NCI-H1092 (cell line): ENCODE measurements at places on chromosomes 4 and X.

GRCh38 chr4:120316416-120316815 lies 249.8 kb upstream of the MAD2L1 start:
- no peak for DNase-seq

DNA sequence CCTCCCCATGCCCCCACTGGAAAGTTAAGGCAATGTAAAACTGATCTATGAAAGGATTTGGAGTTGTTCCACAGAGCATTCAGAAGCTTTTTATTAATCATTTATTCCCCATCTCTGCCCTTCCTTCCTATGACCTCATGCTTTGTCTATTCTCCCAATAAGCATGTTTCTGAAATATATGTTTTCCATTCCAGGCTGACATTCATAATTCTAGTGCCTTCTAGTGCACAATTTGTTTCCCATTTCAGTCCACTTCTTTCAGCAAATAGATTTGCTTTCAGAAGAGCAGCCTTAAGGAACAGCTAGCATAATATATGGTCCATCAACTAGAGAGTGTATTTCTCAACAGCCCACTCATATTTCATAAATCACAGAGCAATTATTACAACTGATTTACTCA lies 77.1 kb upstream of the ATXN3L start:
- DNase-seq = no peak

GRCh38 chr4:99205153-99205979 lies 13.7 kb downstream of the ADH6 start:
- no peak for DNase-seq

GRCh38 chr4:10111067-10111801 lies 5.4 kb downstream of the WDR1 start:
- DNase-seq = no peak

DNA sequence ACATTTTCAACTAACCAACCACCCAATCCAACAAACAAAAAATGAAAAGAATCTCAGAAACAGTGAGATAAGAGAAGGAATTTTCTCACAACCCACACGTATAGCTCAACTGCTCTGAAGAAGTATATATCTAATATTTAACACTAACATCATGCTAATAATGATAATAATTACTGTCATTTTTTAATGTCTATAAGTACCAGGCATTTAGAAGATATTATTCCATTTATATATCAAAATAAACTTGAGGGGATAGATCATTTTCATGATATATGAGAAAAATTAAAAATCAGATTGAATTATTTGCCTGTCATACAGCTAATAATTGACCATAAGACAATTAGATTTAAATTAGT lies 4.2 kb upstream of the AFP start:
- no peak for DNase-seq

DNA sequence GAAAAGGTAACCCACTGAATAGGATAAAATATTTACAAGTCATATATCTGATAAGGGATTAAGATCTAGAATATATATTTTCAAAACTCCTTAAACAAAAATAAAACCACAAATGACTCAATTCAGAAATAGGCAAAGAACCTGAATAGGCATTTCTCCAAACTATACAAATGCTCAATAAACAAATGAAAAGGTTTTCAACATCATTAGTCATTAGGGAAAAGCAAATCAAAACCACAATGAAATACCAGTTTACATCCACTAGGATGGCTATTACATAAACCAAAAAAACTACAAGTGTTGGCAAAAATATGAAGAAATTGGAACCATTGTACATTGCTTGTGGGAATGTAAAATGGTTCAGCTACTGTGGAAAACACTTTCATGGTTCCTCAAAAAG lies 167.0 kb upstream of the GALNT7 start:
- no peak for DNase-seq

DNA sequence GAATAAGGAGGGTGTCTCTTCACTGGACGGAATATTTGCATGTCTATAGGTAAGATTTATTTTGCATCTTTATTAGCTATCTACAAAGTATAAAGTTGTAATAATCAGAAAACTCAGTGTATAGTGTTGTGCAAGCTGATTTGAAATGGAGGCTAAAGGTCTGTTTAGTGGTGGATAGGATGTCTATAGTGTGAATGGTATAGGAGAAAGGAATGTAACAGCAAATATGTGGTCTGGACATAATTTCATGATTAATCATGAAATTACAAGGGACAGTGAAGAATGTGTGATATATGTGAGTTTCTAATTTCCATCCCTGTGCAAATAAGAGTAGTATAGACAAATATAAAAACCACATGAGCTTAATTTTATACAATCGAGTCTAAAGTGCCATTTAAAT lies 79.3 kb upstream of the CAMK2D start:
- DNase-seq = no peak

GRCh38 chr4:161273607-161274006 lies 890.2 kb downstream of the FSTL5 start:
- DNase-seq = no peak

GRCh38 chr4:163448540-163449203 lies 24.9 kb downstream of the TKTL2 start:
- DNase-seq = no peak

GRCh38 chr4:134421734-134422133 lies 220.1 kb upstream of the PABPC4L start:
- no peak for DNase-seq

GRCh38 chrX:104522386-104522785 lies 43.6 kb upstream of the IL1RAPL2 start:
- no peak for DNase-seq

- no peak for DNase-seq
Observed at GRCh38 chrX:45557387-45557786, 356.7 kb upstream of the DIPK2B start.

DNA sequence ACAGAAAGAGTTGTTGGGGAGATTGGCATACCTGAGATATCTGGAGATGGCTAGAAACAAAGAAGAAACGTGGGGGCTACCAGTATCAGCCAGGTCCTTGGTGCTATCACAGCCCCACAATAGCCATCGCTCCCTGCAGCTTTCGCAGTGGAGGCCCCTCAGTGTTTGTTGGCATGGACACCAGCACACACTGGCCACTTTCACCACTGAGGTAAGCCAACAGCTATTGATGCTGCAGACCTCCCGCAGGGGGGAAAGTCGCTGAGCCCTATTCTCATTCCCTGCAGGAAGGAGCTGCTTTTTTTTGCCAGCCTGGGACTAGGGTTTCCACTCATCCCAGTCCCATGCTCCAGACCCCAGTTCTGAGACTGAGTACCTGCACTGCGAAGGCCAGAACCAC lies 879.2 kb upstream of the IGFBP7 start:
- no peak for DNase-seq

DNA sequence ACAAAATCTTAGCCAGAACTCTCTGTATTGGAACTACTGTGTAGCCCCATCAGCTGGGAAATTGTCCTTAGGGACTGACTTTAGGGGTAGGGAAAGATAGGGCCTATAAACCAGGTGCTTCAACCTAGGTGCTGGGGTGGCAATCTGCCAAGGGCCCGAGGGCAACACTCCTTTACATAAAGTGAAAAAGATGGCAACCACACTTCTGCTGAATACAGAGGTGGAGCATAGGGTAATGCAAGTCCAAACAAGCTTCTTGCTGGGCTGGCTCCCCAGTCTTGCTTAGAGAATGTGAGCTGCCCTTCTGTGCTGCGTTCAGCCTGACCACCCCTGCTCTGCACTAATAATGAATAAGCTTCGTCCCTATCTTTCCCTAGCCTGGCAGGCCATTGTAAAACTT lies 9.8 kb downstream of the ZBTB33 start:
- DNase-seq = no peak

DNA sequence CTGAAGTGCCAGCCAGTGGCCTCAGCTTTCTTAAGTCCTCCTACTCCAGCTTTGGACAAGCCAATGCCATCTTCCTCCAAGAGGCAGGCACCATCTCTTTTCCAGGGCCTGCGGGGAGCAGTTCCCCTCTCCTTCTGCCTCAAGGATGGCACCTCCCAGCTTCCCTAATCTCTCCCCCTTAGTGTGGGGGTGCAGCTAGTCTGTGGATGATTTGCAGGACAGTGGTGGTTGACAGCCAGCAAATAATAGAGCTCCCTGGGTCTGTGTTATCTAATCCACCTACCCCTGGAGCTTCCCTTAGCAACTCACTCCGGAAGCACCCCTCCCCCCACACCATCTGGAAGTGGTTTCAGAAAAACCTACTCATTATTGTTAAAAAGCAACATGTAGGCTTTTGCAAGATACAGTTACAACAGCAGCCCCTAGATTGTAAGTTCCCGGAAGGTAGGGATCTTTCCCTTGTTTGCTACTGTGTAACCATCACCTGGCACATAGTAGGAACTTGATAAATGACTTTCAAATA lies 247.1 kb downstream of the BCOR start:
- DNase-seq = no peak

- no peak for DNase-seq
Observed at GRCh38 chr4:72451349-72451748, 117.7 kb downstream of the ADAMTS3 start.

GRCh38 chr4:156113138-156113765 lies 159.6 kb upstream of the CTSO start:
- peak; percentile 18 for DNase-seq

GRCh38 chr4:76993787-76994641 lies 44.5 kb downstream of the SEPTIN11 start:
- peak; percentile 7 for DNase-seq

GRCh38 chr4:13527192-13527980 lies 16.9 kb downstream of the NKX3-2 start:
- DNase-seq = no peak

GRCh38 chr4:157983300-157983699 lies 189.5 kb downstream of the GASK1B start:
- no peak for DNase-seq

GRCh38 chr4:104772849-104773248 lies 278.2 kb upstream of the CXXC4 start:
- DNase-seq = no peak

- peak; percentile 20 for DNase-seq
Observed at GRCh38 chr4:72701987-72702819, 133.2 kb upstream of the ADAMTS3 start.

DNA sequence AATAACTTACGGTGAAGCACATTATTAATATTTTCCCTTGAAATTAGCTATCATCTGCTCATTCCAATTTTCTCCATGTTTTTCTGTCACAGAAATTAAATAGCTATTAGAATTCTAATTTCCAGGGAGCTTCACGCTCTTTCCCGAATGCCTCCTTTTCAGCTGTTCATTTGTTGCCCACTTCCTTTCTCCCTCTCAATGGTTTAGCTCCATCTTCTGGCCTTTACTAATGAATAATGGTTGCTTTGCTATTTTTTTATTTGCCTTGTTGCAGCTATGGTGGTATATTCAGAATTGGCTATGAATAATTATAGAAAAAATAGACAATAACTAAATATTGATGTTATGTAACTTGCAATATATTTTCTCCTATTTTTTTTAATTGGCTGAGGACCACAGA lies 70.5 kb downstream of the GRIA2 start:
- DNase-seq = no peak

DNA sequence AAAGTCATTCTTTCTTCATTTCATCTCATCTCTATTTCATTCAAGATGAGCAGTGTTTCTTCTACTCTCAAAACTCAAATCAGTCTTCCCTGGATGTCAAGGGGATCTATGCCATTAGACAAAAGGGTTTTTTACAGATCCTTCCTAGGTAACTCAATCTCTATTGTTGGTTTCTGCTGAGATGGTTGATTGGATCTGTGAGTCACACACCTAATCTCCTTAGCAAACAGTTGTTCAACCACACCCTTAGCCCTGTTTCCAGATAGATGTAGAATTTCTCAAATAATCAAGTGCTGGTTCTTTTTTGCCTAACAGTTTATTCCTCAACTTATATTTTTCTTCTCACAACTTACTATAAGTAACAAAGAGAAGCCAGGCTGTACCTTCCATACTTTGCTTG lies 200.5 kb downstream of the KDR start:
- DNase-seq = no peak
